ENCODE measurements at places on chromosomes 2 and 18.

GRCh38 chr2:166375736-166376487 is at the start of gene SCN9A:
Gene SCN9A (minus strand): TSS chr2:166375944. CDS start chr2:166311756, 64,188 bp downstream.
- no peak for DNase-seq

- DNase-seq, result no peak
Measured at GRCh38 chr2:165811592-165812370, 17.7 kb upstream of the GALNT3 start.

DNA sequence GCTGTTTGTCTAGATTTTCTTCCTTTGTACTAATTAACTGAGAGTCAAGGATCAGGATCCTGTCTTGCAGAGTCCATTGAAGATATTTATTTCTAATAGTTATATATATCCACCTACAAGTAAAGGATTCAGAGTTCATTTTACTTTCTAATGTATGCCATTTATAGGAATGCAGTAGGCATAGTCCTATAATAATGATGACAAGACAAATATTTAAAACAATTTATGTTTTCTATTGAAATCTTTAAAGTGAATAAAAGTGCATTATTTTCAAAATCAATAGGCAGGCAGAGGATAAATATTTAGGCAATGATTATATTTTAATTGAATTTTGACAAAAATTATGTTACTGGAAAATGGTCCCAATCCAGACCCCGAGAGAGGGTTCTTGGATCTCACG is 1430.8 kb upstream of the NXPH2 start:
- no peak for DNase-seq

GRCh38 chr18:5237083-5237722 is 40.1 kb upstream of the AKAIN1 start:
- no peak for DNase-seq

DNA sequence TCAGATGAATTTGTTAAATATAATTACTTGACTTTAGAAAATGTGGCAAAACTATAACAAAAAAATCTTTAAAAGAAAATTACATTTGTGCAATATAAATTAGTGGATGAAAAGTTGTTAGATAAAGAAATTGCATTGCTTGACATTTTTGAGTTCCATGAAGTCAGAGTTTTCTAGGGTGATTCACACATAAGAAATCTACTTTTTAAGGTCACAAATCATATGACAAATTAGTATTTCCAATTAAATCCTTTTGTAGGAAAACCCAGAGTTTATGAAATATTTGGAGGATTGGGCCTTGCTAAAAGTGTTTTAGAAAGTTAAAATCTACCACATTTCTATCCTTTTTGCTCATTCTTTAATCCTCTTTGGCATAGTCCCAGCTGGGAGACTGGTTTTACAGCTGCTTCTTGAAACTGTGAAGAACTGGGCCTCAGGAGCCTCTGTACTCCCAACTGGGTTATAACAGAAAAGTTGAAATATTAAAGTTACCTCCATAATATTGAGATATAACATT is 289.2 kb downstream of the LRRTM4 start:
- no peak for DNase-seq

GRCh38 chr2:160347269-160347863 is 146.2 kb downstream of the RBMS1 start:
- DNase-seq, result no peak

DNA sequence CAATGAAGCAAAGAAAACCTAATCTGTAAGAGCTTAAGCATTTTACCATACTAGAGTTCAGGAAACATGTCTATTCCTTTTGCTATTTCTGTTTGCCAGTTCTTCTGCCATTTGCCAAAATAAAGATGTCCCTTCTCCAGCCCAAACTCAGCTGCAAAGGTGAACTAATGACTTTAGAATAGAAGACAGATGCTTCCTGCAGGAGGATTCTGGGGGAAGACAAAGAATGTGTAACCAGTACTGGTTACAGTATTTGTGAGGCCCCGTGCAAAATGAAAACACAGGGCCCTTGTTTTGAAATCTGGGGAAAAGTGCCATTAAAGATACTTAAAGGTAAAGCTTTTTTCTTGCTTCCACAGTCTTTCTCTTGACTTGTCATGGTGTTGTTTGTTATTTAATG is 34.3 kb upstream of the MTX2 start:
- DNase-seq, result no peak

DNA sequence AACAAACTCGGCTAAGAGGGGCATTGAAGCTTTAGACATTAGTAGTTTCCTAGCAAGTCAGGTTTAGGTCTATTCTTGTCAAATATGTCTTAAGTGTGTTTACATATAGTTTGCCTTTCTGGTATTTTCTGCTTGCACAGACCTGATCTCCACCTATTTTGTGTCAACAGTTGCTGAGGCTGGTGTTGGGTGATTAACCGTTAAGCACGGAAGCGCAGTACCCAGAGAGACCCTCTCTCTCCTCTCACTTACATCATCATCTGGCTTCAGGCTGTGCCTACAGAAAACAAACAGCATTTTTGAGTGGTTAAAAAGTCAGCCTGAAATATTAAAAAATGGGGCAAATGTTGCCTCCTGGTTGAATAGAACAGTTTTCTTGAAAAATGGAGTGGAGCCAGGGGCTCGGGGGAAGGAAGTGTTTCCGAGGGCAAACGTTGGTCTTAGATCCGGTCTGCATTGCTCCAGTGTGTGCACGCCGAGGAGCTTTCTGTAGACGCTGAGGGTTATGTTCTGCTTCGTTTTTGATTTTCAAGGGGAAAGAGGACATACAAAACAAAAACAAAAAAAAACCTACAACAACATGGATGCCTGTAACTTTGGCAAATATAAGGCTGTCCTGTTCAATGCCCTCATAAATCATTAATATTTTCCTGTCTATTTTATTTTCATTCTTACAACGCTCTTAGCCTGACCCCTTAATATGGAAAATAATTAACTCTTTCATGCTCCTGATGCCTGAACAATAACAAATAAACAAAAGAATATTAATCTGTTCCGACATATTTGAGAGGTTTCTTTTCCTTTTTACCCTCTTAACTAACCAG is 120.8 kb downstream of the MEIS1 start:
- no peak for DNase-seq

- DNase-seq, result no peak
Measured at GRCh38 chr2:42192652-42193566, 23.8 kb downstream of the EML4 start.

DNA sequence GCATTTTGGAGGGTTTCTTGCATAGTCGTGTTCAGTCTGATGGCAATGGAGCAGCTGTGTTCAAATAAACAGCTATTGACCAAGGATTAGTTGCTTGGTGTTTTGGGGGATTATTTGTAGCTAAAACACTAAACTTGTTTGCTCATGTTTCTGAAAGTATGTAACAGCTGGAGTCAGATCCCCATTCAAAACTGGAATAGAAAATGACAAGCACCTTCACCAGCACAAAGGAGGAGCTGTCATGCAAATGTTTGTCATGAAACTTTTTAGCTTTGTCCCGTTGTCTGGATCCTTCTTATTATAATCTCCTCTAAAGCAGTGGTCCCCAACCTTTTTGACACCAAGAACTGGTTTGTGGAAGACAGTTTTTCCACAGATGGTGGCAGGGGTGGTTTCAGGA is 96.9 kb upstream of the ZNF236 start:
- no peak for DNase-seq

- no peak for DNase-seq
Measured at GRCh38 chr2:51695531-51695930, 663.6 kb upstream of the NRXN1 start.

DNA sequence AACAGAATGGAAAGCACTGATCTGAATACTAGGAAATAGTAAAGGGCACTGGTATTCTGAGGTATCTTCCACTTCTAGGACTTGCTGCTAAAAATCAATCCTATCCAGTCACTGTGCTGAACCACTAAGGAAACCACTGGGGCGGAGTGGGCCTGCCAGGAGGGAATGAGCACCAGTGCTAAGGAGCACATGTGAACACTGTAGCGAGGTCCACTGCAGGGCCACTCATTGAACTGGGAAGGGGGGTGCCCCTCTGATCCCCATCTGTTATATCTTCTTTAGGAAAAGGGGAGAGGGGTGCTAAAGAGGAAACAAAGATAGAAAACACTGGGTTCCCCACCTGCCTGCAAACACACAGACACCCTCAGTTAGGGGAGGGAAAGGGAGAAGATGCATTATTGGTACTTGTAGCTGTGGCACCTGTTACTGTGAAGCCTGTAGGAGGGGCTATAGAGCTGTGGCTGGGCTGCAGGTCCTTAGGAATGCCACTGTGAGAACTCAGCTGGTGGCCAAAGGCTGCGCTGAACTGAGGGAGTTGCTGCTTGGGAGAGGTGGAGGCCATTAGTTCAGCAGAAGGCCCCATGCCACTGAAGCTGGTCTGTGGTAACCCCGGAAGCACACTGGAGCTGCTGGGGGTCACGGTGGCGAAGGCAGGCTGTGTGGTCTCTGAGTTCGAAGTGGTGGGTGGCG is 81.8 kb downstream of the INO80D start:
- no peak for DNase-seq

- DNase-seq, result no peak
Measured at GRCh38 chr18:23151414-23152099, 16.3 kb downstream of the CABLES1 start.

- no peak for DNase-seq
Measured at GRCh38 chr18:45197526-45197970, 417.7 kb upstream of the SLC14A2 start.

DNA sequence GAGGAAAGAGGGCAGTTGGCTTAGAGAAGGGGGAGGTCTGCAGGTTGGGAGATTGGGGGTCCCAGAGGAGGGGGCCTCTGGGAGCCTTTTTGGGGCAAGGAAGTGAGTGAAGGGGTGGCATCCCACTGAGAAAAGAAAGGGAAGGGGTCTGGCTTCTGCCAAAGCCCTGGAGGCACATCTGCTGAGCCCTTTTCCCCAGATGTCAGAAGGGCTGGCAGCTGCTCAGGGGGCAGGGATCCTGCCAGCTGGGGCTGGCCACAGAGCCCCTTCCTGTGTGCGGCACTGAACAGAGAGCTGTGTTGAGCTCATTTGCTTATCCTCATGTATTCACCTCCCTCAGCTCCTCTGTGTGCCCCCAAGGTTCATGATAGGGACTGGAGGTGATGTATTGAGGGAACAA is 54.5 kb downstream of the APOB start:
- no peak for DNase-seq

DNA sequence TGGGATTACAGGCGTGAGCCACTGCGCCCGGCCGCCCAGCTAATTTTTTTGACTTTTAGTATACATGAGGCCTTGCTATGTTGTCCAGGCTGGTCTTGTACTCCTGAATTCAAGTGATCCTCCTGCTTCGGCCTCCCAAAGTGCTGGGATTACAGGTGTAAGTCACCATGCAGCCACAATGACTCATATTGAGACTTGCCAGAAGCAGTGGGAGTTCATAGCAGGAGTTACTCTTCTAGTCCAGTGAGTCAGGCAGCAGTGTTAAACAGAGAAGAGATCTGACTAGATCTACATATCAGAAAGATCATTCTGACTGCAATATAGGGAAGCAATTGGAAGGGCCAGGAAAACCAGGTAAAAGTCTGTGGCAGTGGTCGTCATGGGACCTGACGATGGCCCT is 1.5 kb upstream of the FLACC1 start:
- DNase-seq, result no peak

DNA sequence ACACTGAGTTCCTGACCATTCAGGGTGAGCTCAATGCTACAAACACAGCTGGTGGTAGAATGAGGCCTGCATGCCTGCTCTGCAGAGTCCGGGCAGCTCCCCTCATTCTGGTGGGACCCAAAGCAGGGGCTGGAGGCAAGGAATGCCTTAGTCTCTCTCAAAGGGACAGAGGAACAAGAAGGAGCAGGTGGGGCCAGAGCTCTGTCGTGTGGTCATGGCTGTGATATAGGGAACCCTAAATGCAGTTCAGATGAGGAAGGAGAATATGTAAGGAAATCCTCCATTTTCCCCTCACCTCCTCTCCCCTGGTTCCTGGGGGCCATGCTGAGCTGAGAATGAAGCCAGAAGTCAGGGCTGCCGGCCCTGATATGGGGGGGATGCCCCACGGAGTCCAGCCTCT is 334.3 kb downstream of the CYP26B1 start:
- DNase-seq, result no peak

DNA sequence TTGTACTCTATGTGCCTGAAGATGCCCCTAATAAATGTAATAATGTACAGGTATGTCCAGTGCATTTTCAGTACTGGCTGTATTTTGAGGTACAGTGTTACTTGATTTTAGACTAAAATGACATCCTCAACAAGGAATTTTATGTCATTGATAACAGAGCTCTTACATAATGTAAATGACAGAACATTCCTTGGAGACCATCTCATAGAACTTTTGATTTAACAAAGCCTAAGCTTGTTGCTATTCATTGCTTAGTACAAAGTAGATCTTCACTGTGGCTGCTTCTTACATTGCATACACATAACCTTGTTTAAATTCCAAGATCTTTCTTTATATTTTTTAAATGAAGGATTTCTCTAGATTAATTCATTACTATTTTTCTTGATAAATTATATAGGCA is 24.1 kb downstream of the DYNC1I2 start:
- no peak for DNase-seq

- DNase-seq, result no peak
Measured at GRCh38 chr18:54389143-54389505, 31.4 kb downstream of the C18orf54 start.

All from activated CD4-positive, alpha-beta T cell treated with anti-CD3 and anti-CD28 coated beads, Interleukin-2, amount 50 U/mL, for 24 hours (primary cell).